Stimulated activated CD4-positive, alpha-beta T cell treated with anti-CD3 and anti-CD28 coated beads, TNF-alpha, amount 100 ng/mL, for 1 hour (primary cell): ENCODE measurements at places on chromosomes 5 and 9.

- DNase-seq = no peak
Measured at GRCh38 chr9:8653855-8654254, 854.3 kb upstream of the DMAC1 start.

DNA sequence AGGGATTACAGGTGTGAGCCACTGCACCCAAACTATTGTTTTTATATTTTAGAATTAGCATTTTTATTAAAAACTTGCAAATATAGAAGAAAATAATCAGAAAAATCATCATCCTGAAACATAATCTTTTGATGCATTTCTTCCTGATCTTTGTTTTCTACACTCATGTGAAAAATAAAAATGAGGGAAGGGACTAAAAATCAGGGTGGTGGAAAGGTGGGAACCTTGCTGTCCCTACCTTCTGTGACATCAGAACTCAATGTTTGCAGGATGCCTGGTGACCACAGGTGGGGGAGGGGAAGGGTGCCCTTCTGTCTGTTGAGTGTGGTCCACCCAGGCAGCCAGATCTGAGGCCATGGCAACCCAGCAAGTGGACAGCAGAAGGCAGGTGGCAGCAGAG, at the start of gene SMIM23:
TSS of gene SMIM23 (plus strand) at position 301 of the 400 bp plus-strand sequence. CDS start at position 356, 55 bp downstream.
- no peak for DNase-seq

- no peak for DNase-seq
Measured at GRCh38 chr9:87657190-87657589, 68.7 kb upstream of the CTSL start.

DNA sequence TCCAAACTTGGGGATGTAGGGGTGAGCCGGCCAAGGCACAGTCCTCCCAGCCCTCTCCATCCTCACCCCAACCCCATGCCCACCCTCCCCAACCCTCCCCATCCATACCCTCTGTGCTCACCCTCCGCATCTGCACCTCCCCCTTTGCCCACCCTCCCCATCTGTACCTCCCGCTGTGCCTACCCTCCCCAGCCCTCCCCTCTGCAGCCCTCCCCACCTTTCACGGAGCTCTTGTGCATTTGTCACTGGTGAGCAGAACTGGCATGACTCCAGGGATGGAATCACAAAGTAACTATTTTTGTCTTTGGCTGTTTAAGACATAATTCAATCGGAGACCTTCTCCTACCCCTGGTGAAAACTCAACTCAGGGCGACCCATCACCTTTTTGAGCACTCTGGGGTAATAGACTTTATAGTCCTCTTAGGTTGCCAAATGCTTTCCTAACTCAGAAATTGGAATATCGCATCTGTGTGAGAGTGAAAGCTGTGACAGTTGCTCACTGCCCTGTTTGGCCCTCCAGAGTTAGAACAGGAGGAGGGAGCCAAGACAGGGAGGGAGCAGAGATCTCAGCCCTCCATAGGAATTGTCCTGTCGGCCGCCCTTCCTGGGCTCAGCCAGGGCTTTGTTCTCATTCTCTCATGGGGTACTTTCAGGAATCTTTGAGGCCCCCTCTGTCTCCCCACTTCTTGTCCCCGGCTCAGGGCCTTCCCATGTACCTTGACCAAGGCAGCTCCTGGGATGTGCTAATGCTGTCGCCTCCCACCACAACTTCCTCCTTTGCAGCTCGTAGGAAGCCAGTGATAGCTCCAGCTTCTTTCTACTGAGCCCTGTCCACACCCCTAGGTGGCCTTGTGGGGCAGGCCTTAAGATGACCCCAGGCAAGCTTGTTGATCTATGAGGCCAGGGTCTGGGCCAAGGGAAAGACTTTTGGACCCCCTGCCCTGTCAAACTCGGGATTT, 36.2 kb downstream of the OTULIN start:
- no peak for DNase-seq
